Activated naive CD8-positive, alpha-beta T cell treated with anti-CD3 and anti-CD28 coated beads, Interleukin-2, amount 50 U/mL, for 24 hours (primary cell): ENCODE measurements at places on chromosomes 13 and 19.

GRCh38 chr13:77832339-77833100 lies 86.1 kb downstream of the EDNRB start:
- no peak for DNase-seq

DNA sequence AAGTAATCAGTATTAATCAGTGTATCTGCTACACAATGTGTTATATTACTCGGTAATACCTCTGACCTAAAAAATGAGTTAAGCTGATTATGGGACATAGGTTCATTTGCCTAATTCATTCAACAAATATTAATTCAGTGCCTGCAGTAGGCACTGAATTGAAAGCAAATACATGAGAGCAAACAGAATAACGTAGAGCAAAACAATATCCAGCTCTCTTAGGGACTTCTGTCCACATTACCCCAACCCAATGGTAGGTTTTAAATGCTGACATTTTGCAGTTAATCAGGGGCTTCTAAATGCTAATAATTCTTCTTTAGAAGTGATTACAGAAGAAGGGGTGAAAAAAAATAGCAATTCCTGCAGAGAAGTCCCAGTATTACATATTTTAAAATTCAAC lies 4.9 kb downstream of the RCBTB2 start:
- no peak for DNase-seq

- no peak for DNase-seq
Measured at GRCh38 chr13:89514534-89515312, 1832.8 kb upstream of the MIR17HG start.

GRCh38 chr13:98839856-98840769 lies 87.6 kb upstream of the SLC15A1 start:
- DNase-seq, result peak; percentile 57

GRCh38 chr13:109204657-109205056 lies 575.2 kb downstream of the MYO16 start:
- DNase-seq, result no peak

- no peak for DNase-seq
Measured at GRCh38 chr19:42872608-42873007, 6.9 kb downstream of the PSG1 start.

- DNase-seq, result no peak
Measured at GRCh38 chr13:110817143-110817542, 97.7 kb downstream of the ANKRD10 start.

- DNase-seq, result peak; percentile 81
Measured at GRCh38 chr19:54164369-54165068, 5.0 kb upstream of the LENG1 start.

DNA sequence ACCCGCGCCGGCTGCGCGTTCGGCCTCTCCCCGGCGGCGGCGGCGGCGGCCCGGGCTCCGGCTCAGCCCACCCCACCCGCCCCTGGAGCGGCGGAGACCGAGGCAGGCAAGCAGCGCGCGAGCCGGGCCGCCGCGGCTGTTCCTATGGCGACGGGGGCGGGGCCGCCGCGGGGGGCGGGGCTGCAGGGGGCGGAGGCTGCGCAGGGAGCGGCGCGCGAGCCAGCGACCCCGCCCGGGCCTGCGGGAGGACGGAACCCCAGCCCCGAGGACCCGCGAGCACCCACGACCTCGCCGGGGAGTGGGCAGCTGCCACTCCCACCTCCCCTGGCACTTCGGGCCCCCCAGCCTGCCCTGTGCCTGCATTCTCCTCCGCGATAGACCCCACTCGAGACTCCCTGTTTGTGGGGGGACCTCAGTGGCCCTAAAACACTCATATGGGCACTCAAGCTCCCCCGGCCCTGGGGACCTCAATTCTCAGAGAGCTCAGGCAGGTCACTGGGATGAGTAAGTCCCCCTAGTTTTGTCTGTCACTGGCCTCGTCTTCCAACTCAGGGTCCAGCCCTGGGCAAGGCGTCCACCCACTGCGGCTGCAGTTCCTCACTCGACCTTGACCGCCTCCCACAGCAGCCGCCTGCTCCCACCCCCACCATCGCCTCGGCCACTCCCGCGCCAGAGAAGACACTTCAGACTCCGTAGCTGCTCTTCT lies at the start of gene CTXN1:
TSS of gene CTXN1 (minus strand) at position 115 of the 706 bp plus-strand sequence. CDS start 597 bp downstream, outside the sequence.
- peak; percentile 82 for DNase-seq

- DNase-seq, result no peak
Measured at GRCh38 chr13:71338070-71338469, 528.9 kb downstream of the DACH1 start.

- DNase-seq, result no peak
Measured at GRCh38 chr19:51573331-51573730, 2.2 kb downstream of the ZNF175 start.

GRCh38 chr13:82947683-82948082 lies 934.6 kb downstream of the SLITRK1 start:
- DNase-seq, result no peak

GRCh38 chr19:10580979-10581631 lies 6.0 kb downstream of the AP1M2 start:
- peak; percentile 93 for DNase-seq

DNA sequence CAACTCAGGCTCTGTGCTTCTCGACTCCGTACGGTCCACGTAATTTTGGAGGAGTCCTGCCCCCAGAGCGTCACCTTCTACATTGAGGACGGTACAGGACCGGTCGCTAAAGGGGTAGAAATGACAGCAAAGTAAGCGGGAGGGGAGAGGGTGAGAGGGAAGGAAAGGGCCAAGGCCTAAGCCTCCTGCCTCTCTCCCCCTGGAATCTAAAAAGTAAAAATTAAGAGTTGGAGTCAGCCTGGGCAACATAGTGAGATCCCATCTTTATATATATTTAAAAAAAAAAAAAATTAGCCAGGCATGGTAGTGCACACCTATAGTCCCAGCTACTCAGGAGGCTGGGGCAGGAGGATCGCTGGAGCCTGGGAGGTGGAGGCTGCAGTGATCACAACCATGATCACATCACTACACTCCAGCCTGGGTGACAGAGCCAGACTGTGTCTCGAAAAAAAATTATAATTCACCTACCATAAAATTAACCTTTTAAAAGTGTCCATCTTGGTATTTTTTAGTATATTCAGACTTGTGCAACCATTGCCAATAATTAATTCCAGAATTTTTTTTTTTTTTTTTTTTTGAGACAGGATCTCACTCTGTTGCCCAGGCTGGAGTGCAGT lies 12.6 kb downstream of the SLC1A5 start:
- DNase-seq, result no peak

- no peak for DNase-seq
Measured at GRCh38 chr13:76687467-76687866, 198.7 kb downstream of the KCTD12 start.

GRCh38 chr19:37691881-37692504 lies 27.6 kb downstream of the ZNF607 start:
- DNase-seq, result peak; percentile 77

DNA sequence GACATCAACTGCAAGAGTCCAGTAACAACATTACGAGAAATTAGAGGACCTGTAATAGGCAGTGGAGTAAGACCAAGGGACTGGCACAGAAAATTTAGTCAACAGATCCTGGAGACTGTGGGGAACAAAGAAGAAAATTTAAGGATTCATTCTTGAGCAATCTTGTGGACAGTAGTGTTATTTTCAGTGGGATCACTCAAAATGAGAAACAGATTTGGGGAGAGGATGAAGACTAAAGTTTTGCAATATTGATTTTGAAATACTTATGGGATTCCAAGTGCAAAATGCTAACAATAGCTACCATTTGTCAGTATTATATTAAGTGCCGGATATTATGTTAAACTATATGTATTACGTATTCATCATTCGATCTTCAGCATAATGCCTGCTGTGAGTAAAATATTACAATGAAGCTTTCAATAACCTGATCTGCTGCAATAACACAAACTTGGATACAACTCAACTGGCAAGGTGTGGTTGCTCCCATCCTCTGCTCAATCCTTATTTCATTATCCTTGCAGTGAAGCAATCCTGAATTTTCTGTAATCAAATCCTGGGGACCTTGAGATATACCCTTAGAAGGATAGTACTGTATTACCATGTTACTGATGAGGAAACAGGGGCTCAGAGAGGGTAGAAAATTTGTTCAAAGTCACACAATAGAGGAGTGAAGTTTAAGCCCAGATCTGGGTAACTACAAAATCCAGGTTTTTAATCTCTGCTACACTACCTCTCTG lies 84.2 kb downstream of the SACS start:
- DNase-seq, result no peak

DNA sequence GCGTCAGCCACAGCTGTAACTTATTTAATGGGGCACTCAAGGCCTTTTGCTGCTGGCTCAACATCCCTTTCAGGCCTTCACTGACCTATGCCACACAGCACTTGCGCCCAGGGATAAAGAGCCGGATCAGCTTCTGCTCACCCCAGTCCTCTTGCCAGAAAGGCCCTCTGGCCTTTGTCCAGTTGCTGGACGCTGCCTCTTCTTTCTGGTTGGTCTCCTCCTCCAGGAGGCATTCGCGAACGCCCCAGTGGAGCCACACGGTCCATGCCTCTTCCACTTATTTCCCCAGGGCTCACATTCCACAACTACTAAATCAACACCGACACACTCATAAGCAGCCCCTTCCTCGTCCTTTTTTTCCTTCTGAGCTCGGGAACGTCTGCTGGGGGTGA lies 3.7 kb upstream of the ZNF329 start:
- DNase-seq, result peak; percentile 12

GRCh38 chr19:1133471-1133929 lies 29.7 kb downstream of the GPX4 start:
- DNase-seq, result peak; percentile 78

DNA sequence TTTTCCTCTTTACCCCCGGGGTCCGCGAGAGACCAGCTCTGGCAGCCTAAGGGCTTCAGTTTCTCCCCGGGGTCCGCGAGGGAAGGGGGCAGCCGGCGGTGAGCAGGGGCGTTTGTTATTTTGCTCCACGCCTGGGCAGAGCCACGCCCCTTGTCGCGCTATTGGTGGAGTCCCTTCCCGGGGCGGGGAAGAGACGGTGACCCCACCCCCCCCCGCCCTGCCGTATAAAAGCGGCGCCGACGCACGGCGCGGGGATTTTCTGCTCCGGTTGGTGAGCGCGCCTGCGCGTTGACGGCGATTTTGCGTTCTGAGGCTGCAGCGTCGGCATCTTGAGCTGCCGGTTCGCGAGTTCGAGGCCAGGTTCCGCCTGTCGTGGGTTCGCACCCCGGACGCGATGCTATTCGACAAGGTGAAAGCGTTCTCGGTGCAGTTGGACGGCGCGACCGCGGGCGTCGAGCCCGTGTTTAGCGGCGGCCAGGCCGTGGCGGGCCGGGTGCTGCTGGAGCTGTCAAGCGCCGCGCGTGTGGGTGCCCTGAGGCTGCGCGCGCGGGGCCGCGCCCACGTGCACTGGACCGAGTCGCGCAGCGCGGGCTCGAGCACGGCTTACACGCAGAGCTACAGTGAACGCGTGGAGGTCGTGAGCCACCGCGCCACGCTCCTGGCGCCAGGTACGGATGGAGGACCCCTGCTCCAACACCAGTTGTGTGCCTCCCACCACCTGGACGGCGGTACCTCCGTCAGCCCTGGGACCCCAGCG lies at the start of gene ARRDC2:
TSS of gene ARRDC2 (plus strand) at position 254 of the 757 bp plus-strand sequence. CDS start at position 395, 141 bp downstream.
- peak; percentile 89 for DNase-seq

DNA sequence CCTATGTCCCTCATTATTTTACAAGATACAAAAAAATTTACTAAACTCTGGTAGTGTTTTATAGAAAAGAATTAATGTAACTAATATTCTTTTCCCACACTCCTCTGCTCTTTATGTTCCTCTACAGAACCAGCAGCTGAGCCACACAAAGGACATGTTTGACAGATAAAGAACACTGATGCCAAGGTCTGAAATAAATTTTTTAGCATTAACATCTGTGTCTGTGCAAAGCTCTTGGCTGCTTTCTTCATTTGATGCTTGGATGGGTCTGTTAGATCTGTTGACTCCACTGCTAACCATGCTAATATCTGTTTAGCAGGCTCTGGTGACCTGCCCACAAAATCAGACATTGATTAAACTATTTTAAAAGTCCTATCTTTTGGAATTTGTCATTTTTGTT lies 2363.8 kb downstream of the PCDH9 start:
- DNase-seq, result no peak

GRCh38 chr13:40269086-40269485 lies 397.4 kb downstream of the FOXO1 start:
- no peak for DNase-seq

DNA sequence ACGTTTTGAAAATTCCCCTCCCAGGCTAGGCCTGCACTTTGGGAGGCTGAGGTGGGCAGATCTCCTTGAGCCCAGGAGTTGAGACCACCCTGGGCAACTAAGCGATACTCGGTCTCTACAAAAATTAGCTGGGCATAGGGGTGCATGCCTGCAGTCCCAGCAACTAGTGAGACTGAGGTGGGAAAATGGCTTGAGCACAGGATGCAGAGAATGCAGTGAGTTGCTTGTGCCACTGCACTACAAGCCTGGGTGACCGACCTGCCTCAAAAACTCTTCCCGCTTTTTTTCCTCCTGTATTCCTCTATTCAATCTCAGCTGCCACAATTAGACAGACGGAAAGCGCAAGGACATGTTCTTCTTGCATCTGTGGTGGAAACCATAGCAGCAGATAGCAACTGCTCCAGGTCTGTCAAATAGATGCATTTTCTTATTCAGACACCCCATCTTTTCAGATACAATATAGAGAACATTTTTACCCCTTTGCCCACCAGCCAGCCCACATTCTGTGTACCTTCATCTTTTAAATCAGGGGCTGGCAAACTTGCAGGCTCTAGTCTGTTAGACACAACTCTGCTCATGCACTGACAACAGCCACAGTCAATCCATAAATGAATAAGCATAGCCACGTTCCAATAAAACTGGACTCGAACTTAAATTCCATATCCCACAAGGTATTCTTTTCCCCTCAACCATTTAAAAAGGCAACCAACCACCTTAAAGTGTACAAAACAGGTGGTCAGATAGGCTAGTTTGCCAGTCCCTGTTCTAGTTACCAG lies 4.8 kb downstream of the TPT1 start:
- DNase-seq, result no peak

DNA sequence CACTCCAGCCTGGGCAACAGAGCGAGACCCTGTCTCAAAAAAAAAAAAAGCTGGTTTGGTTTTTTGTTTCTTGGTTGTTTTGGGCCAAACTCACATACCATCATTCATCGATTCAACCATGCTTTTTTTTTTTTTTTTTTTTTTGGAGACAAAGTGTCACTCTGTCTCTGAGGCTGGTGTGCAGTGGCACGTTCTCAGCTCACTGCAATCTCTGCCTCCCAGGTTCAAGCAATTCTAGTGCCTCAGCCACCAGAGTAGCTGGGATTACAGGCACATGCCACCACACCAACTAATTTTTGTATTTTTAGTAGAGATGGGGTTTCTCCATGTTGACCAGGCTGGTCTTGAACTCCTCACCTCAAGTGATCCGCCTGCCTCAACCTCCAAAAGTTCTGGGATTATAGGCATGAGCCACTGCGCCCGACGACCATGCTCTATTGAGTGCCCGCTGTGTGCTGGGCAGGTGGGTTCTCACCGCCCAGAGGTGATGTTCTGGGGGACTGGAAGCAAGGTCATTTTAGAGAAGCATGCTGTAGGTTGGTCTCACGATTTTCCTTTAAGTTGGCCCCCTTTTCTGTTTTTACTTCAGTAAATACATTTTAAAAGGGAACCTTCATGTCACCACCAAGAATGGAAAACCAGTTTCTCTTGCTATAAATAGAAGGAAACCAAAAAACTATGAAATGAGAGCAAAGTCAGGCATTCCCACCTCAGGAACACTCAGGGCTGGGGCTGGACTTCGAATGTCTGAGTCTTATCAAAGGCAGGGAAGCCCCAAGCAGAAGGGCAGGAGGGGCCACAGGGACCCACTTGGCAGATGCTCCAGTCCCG lies 8.3 kb upstream of the JUND start:
- DNase-seq, result peak; percentile 30

GRCh38 chr13:30905932-30906383 lies at the start of gene MEDAG:
Gene MEDAG, plus strand, starts transcription at chr13:30906271. Its CDS starts 245 bp downstream, at chr13:30906516.
- DNase-seq, result no peak

GRCh38 chr13:46736541-46737310 lies 60.2 kb downstream of the ESD start:
- DNase-seq, result no peak

- no peak for DNase-seq
Measured at GRCh38 chr13:64709079-64709478, 2521.1 kb downstream of the PCDH9 start.
